ENCODE measurements at places on chromosomes 1 and 21.

DNA sequence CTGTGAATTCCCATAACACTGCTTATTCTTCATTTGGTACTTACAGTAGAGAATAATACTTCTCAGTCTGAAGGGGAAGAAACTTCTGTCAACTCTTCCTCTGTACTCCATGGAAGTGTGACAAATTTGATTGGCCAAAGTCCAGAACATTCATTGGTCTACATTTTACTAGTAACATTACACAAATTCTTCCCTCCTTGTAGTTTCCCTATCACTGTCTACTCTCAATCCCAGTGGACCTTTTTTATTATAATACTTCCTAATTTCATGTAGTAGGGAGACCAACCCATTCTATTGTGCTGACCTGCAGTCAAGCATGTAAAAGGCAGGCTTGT is 74.7 kb downstream of the ALG6 start:
- no peak for DNase-seq

DNA sequence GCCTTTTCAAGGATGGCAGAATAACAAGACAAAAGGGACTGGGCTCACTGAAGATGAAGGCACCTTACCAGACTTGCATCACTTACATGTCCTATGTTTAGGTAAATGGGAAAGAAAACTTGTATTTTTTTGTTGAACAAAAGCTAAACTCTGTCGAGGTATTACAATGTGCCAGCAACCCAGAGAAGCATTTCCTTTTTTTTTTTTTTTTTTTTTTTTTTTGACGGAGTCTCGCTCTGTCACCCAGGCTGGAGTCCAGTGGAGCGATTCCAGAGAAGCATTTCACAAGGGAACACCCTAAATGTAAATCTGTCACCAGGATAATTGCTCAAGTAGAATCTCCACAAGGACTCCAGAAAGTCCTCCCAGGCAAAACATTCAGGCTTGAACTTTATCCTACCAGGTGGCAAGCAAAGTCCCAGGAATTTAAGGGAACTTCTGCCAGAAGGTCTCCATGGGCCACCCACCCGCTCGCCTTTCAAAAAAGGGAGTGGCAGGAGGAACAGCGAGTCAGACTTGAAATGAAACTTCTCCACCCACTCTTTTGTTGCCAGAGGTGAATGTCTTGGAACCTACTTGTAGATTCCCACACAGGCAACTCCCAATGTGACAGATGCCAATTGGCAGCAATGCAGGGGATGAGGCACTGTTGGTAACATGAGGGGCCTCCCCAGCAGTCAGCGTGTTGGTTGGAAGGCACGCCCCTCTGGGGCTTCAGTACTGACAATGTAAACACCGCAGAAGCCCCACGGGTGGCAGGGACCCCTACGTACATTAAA is 125.0 kb downstream of the TIAM1 start:
- peak; percentile 44 for DNase-seq

GRCh38 chr1:217535601-217536377 is 95.1 kb downstream of the GPATCH2 start:
- DNase-seq, result no peak

DNA sequence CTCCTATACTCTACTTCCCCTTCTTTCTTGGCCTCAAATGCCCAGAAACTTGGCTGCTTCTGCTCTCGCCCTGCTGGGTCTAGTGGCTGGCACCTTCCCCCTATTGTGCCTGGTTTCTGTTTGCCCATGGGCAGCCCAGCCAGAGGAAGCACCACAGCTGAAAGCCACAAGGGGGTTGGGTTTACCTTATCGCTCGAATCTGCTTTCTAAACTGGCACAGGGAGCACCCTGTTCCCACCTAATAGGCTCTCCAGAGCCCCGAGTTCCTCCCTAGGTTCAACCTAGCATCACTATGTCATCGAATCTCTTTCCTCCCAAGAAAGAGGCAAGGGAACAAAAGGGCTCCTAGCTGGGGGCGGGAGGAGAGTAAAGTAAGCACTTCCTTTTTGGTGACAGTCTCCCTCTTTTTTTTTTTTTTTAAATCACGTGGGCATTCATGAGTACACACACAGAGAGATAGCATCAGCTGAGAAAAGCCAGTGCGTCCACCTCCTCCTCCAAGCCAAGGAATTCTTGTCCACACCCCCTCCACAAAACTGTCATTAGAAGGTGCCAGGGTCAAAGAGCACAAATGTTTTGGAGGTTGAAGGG is 72.8 kb downstream of the PLEKHA6 start:
- no peak for DNase-seq

GRCh38 chr1:31912839-31913239 is 25.3 kb downstream of the PTP4A2 start:
- no peak for DNase-seq

DNA sequence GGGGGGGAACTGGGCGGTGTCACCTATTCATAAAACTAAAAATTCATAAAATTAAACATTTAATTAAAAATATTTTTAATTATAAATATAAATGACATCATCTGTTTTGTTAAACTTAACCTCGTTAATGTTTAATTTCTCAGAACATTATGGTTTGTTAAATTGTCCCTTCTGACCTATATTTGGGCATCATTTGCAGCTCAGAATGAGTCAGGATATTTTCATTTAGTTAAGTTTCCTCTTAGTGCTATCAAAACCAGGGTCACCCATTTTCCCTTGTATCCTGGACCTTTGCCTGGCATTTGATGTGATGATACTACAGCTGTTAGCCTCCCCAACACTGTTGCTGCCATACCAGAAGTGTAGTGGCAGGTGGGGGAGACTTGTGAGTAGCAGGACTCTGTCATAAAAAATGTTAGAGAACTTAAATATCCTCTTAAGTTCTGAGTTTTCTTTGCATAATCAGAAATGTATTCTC is 30.3 kb downstream of the TSNAX start:
- no peak for DNase-seq

- DNase-seq, result no peak
Observed at GRCh38 chr1:53115403-53116306, 26.8 kb downstream of the SLC1A7 start.

GRCh38 chr1:55702064-55702463 is 486.9 kb upstream of the USP24 start:
- DNase-seq, result no peak

DNA sequence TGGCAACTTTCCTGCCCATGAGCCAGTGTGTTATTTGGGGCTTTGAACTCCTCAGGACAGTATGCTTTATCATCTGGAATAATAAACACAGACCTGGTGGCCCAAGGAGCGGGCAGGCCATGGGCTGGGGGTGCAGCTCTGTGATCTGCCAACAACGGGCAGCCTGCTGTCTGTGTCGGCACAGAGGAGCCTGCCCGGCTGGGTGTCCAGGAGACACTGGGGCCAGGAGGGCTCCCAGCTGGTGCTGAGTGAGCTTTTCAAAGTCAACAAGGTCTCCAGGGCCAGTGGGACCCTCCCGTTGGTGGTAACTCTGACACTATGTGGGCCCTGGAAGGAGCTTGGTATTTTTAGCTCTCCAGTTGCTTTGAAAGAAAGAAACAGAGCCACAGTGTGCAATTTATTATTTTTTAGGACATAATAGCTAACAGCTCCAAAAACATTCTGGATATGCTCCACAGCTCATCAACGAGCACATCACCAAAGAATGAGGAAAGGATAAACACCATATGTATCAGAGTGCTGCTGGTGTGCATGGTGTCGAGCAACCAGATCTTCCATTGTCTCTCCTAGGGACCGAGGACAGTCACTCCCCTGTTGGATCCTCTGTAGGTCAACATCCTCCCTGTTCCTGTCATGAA is 488.7 kb upstream of the USP24 start:
- DNase-seq, result peak; percentile 47

GRCh38 chr1:177287270-177287669 is 116.5 kb downstream of the BRINP2 start:
- no peak for DNase-seq

DNA sequence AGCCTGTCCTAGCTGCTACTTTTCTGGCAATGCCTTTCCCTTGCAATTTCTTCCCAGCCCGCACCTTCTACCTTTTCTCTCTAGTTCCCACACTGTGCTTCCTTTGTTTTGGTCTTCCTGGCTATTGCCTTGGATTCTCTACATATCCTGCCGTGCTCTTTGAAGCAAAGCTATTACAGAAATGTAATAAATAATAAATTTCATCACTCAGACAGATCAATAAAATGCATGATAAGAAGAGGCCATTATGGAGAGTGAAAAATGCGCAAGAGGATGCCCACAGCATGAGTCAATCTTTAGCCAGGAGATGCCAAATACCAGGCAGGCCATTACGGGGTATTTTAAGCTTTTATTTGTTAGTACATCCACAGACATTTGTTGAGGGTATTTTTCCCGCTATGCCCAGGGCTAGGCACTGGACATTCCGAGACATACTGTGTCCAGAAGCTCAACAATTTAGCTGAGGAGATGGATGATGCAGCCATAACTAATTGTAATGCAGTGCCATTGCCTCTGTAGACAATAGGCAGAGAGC is 163.6 kb downstream of the ST6GALNAC3 start:
- peak; percentile 46 for DNase-seq

GRCh38 chr1:63643517-63643916 is 50.3 kb downstream of the PGM1 start:
- no peak for DNase-seq

DNA sequence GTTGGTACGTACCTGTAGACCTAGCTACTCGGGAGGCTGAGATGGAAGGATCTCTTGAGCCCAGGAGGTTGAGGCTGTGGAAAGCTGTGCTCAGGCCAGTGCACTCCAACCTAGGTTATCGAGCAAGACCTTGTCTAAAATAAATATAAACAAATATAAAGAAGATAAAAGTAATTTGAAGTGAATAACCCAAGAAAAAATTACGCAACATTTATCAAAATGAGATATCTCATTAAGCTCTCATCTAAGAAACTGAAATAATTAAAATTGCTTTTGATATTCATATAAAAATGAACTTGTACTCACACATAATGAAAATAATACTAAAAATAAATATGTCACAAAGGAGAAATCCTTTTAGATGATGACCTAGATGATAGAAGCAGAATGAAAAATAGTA is 647.1 kb upstream of the NCAM2 start:
- no peak for DNase-seq

DNA sequence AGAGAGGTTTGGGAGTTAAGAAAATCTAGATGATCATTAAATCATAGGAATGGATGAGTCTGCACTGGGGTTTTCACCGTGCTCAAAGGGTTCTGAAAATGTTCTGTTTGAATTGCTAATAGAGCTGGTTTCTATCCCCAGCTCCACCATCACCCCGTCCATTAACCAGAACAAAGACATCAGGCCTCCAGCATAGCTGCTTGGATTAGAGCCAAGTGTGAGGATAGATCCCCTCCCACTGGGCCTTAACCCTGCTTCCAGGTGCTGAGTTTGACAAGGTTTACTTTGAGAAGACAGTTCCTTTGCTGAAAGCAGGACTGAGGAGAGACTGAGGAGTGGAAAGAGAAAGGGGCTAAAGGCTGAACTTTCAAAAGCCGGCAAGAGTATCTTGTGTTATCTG is 48.3 kb downstream of the MPZL1 start:
- no peak for DNase-seq

GRCh38 chr1:3375245-3375644 is 79.2 kb upstream of the ARHGEF16 start:
- DNase-seq, result peak; percentile 34

- peak; percentile 81 for DNase-seq
Observed at GRCh38 chr1:60068393-60069045, 5.1 kb downstream of the C1orf87 start.

DNA sequence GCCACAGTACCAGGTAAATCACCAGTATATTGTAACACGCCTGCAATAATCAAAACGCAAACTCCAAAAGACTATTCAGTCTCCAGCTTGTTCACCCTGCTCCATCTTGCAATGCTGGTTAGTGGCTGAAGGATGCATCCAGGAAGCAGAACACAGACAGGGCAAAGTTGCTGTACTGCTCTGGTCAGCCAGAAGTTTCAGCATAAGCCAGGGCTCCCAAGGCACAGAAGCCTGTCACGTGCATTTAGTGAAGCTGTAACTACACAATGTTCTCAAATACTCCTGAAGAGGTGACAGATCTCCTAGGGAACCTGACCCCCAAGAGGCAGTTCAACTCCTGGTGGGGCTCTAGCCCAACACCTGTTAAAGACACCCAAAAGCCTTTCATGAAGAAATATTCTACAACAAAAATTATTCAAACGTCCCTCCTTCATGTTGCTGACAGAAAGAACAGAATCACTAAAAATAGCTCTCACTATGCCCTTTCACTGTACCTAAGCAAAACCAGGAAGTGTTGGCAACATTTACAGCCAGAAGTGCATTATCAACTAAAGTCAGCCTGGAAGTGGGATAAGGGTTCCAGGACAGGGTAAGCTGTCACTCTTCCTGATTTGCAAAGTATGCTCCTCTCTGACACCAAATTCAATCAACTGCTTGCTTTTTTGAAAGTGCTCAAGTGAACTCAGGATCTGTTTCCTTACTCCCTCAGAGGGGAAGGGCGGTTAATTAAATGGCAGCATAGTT is 52.1 kb downstream of the SLC35D1 start:
- DNase-seq, result no peak

DNA sequence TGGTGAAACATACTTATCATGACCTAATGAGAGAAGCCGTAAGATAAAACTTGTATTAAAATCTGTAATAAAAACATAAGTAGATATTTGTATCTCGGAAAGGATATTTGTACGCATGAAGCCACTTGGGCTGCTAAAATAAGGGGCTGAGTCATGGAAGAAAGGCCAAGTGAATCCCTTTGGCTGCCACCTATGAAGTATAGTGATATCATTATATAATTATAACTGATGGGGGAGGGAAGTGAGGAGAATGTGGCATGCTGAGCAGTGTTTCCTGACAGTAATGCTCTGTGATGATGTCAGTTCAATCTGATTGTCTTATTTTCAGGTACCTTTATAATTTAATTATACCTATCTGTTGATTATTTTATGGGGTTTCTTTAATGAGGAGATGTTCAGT is 13.6 kb downstream of the RWDD3 start:
- DNase-seq, result no peak

DNA sequence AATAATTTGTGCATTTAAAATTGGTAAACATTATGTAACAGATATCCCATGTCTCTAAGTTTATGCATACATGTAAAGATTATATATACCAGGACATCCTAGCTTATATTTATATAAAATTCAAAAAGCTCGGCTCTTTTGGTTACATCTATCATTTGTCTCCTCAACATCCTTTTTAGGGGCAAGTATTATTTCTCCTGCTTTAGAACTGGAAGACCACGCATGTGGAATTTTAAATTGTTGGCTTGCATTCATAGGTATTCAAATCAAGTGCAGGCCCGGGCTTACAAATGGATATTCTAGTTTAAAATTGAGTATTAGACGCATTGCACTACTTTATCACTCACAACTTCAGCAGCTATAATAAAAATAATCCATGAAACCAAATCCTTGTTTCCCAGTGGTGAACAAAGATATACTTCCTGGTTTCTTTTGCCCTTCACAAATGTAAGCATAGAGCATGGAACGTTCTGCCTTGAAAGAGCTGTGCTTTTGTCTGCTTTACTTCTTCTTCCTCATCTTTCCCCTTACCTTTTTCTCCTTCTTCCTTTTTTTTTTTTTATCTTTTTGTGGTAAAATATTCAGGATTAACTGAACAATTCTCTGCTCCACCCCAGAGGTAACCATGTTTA is 57.1 kb downstream of the DDAH1 start:
- no peak for DNase-seq

GRCh38 chr21:45200581-45201296 is 87.0 kb downstream of the POFUT2 start:
- no peak for DNase-seq

- no peak for DNase-seq
Observed at GRCh38 chr1:87592156-87592555, 263.5 kb downstream of the LMO4 start.

Measured in astrocyte of the spinal cord (primary cell).